ENCODE measurements at places on chromosomes 2 and 18.

- DNase-seq, result no peak
Measured at GRCh38 chr2:101830555-101830954, 133.0 kb downstream of the MAP4K4 start.

DNA sequence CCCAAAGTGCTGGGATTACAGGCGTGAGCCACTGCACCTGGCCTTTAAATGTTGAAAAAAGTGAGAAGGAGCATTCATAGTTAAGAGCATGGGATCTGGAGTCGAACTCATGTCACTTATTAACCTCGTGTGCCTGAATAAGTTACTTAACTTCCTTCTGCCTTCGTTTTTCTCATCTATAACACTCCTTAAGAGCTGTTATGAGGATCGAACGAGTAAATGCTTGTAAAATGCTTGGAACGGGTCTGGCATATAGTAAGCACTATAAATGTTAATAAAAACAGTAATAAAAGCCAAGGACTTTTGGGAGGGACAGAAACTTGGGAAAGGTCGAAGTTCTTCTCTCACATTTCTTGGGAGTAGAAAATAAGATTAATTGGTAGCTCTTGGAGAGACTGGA, 40.8 kb downstream of the RAB10 start:
- no peak for DNase-seq

- DNase-seq, result no peak
Measured at GRCh38 chr2:190210471-190210870, 109.2 kb downstream of the HIBCH start.

DNA sequence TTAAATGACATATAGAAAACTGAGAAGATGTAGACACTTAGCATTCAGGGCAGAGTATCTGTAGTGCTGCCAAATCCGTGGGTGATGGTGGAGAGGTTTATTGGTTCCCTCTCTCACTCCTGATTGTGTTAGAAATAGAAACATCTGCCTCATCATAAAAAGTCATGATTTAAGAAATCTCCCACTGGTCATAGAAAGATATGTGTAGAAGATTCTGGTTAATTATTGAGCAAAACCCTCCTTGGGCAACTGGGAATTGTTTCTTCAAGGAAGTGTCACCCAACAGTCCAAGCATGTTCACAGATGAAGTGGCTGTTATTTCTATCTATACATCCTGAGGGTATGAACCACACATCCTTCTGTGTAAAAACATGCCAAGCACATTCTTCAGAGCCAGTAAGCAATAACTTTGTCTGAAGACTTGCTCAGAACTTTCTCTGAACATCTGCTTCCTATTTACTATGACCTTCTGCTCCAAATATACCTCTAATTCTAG, 33.6 kb upstream of the CHRNA1 start:
- DNase-seq, result no peak

DNA sequence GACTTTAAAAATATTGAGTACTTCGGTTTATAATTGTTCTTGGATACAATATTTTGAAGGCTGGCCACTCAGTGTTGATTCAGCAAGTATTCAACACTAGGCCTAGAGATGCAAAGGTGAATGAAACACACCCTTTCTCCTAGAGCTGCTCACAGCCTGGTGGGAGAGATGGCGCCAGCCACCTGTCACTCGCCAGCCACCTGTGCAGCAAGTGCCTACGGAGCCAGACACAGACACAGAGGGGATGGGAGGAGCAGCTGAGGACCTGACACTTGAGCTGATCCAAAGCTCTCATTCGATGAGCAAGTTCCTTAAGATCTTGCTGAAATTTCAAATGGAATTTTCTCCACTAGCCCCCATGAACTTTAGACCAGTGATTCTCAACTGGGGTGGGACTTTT, 151.1 kb upstream of the RIOK3 start:
- no peak for DNase-seq

DNA sequence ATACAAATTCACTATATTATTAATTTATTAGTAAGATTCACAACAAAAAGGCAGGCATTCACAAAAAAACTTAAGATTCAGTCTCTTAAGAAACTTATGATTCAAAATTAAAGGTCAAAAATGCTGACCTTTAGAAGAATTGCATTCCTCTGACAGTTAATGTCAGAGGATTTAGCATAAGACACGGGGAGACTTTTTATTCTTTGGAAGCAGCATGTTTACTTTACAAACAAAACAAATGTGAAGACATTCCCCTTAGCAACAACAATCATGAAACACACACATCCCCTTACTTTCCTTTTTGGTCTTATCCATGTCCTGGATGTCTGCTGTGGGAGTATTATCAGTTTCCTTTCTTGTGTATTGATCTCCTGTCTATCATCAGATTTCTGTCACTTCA, 117.1 kb downstream of the RAD51AP2 start:
- no peak for DNase-seq
